Naive thymus-derived CD4-positive, alpha-beta T cell (primary cell): ENCODE measurements at places on chromosomes 13 and 19. TPM values are rescaled to one million over a fixed set of nuclear protein-coding genes. Genes with fewer than 3 reads are reported as not detected.

- peak; percentile 92 for DNase-seq
Measured at GRCh38 chr19:6393074-6393982, at the start of gene GTF2F1. TSS of gene GTF2F1 (minus strand) at chr19:6393164. CDS start at chr19:6392995, 169 bp downstream.

- no peak for DNase-seq
Measured at GRCh38 chr19:46533078-46533620, 37.5 kb upstream of the PNMA8B start.

GRCh38 chr19:39223703-39224279 lies 19.7 kb upstream of the SYCN start:
- DNase-seq, result no peak

- no peak for DNase-seq
Measured at GRCh38 chr13:40471076-40471475, 195.4 kb downstream of the FOXO1 start.

DNA sequence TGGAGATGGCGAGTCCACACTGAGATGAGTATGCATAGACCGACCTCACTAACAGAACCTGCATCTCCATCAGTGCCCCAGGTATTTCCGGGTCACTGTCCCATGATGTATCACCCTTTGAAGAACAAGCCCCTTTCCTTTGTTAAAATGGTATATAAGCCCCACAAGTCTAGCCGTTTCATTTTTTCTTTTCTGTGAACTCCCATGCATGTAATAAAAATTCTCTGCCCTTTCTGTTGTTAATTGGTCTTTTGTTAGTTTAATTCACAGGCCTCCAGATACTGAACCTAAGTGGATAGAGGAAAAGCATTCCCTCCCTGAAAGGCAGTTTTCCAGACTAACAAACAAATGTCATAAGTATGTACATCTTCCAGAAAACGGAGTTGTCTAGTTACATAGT lies 15.0 kb upstream of the CD177 start:
- no peak for DNase-seq

GRCh38 chr19:1070931-1071791 lies 4.2 kb downstream of the ARHGAP45 start:
- no peak for DNase-seq

DNA sequence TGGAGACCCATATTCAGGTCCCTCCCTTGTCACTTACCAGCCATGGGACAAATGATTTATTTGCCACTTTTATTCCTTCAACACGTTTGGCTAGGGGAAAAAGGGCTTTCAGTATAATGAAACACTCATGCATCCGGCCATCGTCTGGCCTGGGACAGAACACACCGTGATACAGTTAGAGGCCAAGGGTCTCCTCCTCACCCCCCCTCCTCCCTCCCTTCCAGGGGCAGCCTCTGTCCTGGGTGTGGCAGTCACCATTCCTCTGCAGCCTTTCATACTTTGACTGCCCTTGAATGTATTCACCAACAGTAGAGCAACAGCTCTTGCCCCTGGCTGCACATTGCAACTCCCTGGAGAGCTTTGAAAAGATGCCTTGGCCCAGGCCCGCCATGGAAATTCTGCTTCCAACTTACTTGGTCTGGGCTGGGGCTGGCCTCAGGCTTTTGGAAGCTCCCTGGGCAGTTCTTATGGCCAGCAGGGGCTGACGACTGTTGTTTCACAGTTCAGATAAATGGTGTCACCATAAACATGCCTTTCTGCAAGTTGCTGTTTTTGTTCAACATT lies 3.0 kb downstream of the PAK4 start:
- DNase-seq, result no peak

DNA sequence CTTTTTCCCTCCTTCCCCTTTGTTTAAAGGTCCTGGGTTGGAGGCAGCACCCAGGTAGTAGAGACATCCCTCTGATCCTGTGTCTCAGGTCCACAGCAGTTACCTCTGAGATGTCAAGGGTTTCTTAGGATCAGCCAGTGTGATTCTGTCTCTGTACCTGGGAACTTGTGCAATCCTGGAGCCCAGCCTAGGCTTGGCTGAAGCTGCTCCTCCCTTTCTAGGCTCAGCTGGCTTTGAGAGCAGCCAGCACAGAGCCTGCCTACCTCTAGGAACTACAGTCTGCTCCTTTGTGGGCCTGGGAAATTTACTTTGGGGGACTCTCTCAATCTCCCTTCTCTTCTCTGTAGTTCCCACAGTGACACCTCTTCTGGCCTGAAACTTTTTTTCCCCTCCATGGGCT lies 171.6 kb downstream of the MTUS2 start:
- no peak for DNase-seq

DNA sequence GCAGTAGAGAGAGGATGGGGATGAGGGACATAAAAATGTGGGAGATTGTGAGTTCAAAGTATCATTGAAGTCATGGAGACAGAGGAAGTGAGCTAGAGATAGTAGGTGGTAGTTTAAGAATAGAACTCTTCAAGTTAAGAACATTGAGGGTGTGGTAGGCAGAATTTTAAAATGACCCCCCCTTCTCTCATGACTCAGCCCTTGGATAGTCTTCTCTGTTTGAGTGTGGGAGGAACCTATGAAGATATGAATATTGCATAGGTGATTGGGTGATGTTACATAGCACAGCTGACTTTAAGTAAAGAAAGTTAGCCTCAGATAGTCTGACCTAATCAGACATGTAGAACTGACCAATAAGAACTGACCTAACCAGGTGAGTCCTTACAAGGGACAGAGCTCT lies 418.6 kb downstream of the FOXO1 start:
- no peak for DNase-seq

DNA sequence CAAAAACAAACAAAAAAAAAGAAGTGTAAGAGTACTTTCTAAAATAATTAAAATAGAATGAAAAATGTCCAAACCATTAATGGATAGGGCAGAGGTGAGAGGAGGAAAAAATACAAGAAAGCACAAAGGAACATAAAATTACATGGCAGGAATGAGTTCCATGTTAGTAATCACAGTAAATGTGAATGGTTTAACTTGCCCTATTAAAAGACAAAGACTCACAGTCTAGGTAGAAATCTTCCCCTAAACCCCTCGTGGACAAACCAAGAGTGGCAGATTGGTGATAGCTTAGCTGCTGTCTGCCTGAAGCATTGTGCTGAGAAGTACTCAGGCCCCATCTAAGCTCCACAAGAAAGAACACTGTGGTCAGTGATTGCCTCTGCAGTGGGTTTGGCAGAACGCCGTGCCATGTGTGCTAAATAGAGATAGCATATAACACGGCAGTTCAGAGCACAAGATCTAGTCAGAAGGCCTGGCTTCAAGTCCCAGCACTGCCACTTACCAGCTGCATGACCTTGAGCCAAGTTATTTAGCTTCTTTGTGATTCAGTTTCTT lies 103.5 kb downstream of the DPF1 start:
- no peak for DNase-seq

DNA sequence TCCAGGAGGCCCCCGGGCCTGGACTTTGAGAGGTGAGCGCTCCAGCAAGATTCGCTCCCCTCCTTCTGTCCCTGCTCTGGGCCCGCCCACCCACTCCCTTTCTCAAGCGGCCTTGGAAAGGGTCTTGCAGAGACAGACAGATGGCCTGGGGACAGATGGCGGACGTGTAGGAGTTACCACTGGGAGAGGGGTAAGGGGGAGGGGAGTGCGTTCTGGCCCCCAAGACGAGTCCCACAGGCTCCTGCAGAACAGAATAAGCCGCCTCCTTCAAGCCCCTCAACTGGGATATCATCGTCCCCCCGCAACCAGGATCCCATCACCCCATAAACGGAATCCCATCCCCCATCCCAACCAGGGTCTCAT lies 3.6 kb upstream of the TNFAIP8L1 start:
- DNase-seq, result no peak

GRCh38 chr13:107266657-107267056 lies 698.7 kb upstream of the ARGLU1 start:
- DNase-seq, result no peak

DNA sequence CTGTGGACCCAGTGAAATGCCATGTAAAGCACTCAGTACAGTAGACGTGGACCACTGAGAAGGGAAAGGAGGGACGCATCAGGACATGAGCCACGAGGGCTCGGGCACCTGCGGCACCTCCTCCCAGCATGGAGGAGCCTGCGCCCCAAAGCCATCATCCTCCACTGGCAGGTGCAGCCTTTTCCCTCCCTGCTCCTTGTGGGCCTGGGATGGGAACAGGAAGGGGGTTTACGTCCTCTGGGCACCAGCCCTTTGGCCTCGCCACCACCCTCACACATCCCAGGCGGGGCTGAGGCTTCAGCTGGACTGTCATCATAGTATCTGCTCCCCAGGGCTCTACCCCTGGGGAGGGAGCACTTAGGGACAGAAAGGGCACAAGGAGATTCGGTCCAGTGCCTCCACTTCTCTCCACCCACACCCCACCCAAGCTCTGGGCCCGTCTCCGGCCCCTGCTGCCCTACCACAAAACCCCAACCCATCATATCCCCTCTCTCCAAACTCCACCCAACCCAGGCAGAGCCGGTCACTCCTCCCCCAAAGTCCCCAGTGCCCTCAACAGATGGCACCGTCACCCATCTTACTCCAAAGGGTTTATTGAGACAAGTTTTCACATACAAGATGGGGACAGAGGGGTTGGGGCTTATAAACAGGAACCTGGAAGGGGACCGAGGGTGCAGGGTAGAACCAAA lies 2.2 kb upstream of the PRKD2 start:
- DNase-seq, result no peak

DNA sequence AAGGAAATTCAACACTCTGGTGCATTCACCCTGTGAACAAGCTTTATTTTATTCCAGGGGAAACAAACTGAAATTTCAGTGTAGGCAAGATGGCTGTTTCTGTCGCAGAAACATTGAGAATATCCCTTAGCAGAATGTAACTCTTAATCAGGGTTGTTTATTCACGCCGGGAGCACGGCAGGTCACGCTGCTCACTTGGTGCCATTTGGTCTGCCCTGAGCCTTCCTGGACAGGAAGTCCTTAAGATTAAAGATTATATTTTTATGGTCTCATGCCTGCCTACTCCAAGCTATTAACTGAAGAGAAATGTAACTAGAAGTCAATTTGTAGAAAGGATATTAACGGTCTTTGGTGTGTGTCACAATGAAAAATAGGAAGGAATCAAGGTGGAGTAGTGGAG lies 185.3 kb upstream of the ARGLU1 start:
- no peak for DNase-seq

- no peak for DNase-seq
Measured at GRCh38 chr19:55370305-55370988, at the start of gene IL11. TSS of gene IL11 (minus strand) at chr19:55370463. CDS start at chr19:55370310, 153 bp downstream.

The MCF2L gene
- 19.7 TPM for total RNA-seq

The MAMSTR gene
- total RNA-seq, result 0.81 TPM
